ENCODE measurements at places on chromosomes 6 and 20.

DNA sequence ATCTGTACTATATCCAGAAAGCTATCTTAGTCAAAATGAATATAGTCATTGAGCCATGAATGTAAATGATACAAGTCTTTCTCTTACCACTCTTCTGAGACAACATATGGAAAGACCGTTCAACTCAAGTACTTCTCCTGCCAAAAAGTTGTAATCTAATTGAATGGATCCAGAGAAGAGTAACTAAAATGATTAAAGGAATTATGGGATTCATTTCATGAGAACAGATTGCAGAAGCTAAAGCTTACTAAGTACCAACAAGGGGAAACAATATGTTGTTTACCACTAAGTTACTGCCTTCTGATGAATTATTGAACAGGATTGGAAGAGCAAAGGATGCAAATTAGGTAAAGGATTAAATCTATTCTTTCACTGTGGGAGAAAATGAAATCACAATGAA, 2.0 kb upstream of the LGSN start:
- H3K4me3 ChIP-seq, result no peak overlapping the region
- H3K4me1 ChIP-seq, result no peaks in the 10 kb centered on the region
- no peaks in the 10 kb centered on the region for H3K27me3 ChIP-seq
- H3K36me3 ChIP-seq, result no peaks in the 10 kb centered on the region
- no peak for DNase-seq

- no peak for DNase-seq
- H3K36me3 ChIP-seq, result no peaks in the 10 kb centered on the region
- H3K27me3 ChIP-seq, result no peaks in the 10 kb centered on the region
- no peaks in the 10 kb centered on the region for H3K4me1 ChIP-seq
These were observed 384.7 kb upstream of the ID4 start for GRCh38 chr6:19452495-19452894.

- H3K4me3 ChIP-seq, result no peak overlapping the region
- no peak overlapping the region for H3K27ac ChIP-seq
- no peaks in the 10 kb centered on the region for H3K36me3 ChIP-seq
- DNase-seq, result no peak
- peaks cover 7% of the 10 kb centered on the region for H3K4me1 ChIP-seq
- peaks cover 5% of the 10 kb centered on the region for H3K27me3 ChIP-seq
These were observed 32.3 kb downstream of the GSTA3 start for GRCh38 chr6:52877168-52877567.

DNA sequence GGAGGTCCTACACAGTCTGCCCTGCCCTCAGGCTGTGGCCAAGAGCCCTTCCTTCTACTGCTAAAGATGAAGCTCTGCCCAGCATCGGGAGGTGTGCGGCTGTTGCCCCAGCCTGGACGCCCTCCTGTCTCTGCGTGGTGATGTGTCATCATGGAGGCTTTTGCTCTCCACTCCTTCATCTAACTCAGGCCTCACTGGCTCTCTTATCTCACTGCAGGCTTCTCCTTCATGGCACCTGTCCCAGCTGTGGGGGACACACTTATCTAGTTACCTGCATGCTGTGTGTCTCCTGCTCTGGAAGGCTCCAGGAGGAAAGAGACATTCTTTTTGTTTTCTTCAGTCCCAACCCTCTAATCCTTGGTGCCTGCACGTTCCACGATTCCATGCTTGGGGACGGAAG, 89.1 kb downstream of the PSMG4 start:
- H3K4me1 ChIP-seq, result no peaks in the 10 kb centered on the region
- no peaks in the 10 kb centered on the region for H3K36me3 ChIP-seq
- H3K27me3 ChIP-seq, result no peaks in the 10 kb centered on the region

DNA sequence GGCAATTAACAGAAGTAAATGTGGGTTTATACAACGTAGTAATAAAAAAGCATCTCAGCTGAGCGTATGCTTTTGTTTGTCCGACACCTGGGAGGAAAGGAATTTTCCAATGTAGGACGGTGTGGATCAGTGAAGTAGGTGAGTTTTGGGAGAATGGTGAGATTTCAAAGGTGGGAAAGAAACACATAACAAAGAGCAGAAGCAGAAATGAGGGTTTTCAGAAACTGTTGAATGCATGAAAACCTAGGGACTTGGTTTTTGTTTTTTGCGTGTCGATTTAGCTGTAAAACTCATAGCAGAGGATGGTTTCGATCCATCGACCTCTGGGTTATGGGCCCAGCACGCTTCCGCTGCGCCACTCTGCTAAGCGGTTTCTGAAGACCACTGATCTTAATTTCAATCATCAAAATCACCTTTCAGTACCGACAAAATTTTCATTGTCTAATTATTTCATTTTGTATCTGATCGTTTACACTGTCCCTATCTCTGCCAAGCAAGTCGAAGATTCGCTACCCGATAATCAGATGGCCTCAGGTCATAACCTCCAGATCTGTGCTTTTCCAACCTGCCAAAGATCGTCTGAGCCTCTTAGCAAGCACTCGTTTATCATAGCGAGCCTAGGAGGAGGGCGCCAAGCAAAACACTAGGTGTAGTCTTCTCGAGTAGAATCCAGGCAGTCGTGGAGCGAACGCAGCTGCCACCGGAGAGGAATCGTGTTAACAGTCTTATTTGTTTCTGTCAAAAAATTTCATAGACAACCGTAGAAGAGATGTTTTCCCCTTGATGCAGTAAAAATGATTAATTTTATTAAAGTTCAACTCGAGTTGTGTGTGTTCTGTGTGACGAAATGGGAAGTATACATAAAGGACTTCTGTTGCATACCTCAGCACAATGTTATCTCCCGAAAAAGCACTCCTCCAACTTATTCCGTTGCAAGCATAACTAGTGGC, 20.9 kb upstream of the POM121L2 start:
- peaks cover 14% of the 10 kb centered on the region for H3K4me1 ChIP-seq
- DNase-seq, result peak; percentile 26
- H3K36me3 ChIP-seq, result no peaks in the 10 kb centered on the region
- peak overlapping the region; percentile 65 for H3K4me3 ChIP-seq

- H3K36me3 ChIP-seq, result no peaks in the 10 kb centered on the region
- H3K27me3 ChIP-seq, result peaks cover 49% of the 10 kb centered on the region
- no peak for DNase-seq
- peaks cover 5% of the 10 kb centered on the region for H3K4me1 ChIP-seq
- no peak overlapping the region for H3K27ac ChIP-seq
- no peak overlapping the region for H3K4me3 ChIP-seq
These were observed 55.2 kb upstream of the RREB1 start for GRCh38 chr6:7052443-7053011.

DNA sequence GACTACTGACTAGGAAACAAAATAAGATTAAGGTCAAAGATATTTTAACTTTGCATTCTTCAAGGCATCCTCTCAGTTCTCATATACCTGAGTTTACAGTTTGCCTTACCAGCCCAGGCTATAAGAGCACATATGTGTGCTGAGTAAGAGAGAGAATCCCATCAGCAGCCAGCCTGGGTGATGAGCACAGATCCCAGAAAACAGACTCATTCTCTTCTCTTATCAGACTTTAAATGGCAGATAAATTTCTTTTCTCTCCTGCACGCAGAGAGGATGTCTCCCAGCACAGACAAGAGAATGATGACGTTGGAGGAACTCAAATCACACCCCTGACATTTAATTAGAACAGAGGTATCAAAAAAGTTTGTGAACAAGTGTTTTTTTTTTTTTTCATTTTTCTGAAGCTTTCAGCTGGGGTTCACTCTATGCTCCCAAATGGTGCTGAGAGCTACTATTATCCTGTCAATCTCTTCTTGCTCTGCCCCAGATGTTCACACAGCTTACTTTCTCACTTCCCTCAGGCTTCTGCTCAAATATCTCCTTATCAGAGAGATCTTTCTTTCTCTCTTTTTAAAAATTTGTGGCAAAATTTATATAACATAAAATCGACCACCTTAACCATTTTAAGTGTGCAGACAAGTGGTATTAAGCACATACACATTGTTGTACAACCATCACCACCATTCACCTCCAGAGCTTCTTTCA, 22.4 kb upstream of the HACE1 start:
- H3K4me3 ChIP-seq, result no peak overlapping the region
- H3K4me1 ChIP-seq, result no peaks in the 10 kb centered on the region
- peaks cover 3% of the 10 kb centered on the region for H3K27me3 ChIP-seq
- DNase-seq, result no peak
- no peaks in the 10 kb centered on the region for H3K36me3 ChIP-seq
- no peak overlapping the region for H3K27ac ChIP-seq

- H3K36me3 ChIP-seq, result no peaks in the 10 kb centered on the region
- H3K4me3 ChIP-seq, result no peak overlapping the region
- H3K4me1 ChIP-seq, result no peaks in the 10 kb centered on the region
These were observed 101.1 kb downstream of the SMLR1 start for GRCh38 chr6:130928158-130928912.

DNA sequence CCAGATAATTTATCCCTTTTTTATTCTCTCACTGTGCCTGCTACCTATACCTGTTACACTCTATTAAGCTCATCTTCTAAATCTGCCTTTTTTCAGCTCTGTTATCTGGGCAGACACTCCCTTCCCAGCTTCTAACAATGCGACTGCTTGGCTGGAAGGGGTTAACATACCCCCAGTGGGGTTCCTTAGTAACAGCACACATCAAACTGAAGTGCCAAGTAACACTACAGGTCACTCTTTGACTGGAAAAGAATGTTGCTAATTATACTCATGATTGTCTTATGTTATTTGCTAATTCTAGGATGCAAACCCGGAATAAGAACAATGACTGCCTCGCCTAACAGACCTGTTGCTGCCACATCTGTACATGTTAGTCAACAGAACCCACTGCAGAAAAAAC, 203.5 kb downstream of the EPM2A start:
- H3K27me3 ChIP-seq, result peaks cover 2% of the 10 kb centered on the region
- no peaks in the 10 kb centered on the region for H3K4me1 ChIP-seq
- no peaks in the 10 kb centered on the region for H3K36me3 ChIP-seq

DNA sequence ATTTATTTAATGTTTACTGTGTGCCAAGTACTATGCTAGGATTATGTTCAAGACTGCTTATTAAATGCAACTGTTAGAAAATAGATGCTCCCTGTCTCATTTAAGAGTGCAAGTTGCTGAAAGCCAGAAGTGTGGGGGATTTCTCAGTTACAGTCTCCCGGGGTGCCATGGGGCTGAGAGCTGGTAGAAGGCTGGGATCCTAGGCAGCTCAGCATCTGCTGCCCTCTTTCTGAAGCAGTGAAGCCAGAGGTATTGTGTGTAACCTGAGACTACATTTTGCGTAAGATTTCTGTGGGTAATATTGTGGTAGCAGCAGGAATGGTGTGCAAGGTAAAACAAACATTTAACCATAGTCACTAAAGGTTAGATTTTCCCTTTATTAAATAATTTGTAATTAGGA, 120.6 kb downstream of the AKAP7 start:
- H3K4me1 ChIP-seq, result peaks cover 13% of the 10 kb centered on the region
- peaks cover 8% of the 10 kb centered on the region for H3K36me3 ChIP-seq
- H3K27me3 ChIP-seq, result no peaks in the 10 kb centered on the region
- no peak overlapping the region for H3K4me3 ChIP-seq
- DNase-seq, result no peak

DNA sequence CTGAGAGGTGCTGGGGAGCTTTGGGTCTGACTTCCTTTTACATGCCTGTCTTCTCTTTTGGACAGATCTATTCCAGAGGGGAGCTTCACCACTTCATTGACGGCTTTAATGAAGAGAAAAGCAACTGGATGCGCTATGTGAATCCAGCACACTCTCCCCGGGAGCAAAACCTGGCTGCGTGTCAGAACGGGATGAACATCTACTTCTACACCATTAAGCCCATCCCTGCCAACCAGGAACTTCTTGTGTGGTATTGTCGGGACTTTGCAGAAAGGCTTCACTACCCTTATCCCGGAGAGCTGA, 13.1 kb downstream of the PRDM1 start:
- peaks cover 74% of the 10 kb centered on the region for H3K36me3 ChIP-seq
- H3K27me3 ChIP-seq, result no peaks in the 10 kb centered on the region
- DNase-seq, result no peak
- H3K4me3 ChIP-seq, result peak overlapping the region; percentile 84

- H3K36me3 ChIP-seq, result peaks cover 20% of the 10 kb centered on the region
- DNase-seq, result no peak
- no peak overlapping the region for H3K27ac ChIP-seq
- no peak overlapping the region for H3K4me3 ChIP-seq
- peaks cover 8% of the 10 kb centered on the region for H3K4me1 ChIP-seq
These were observed 83.6 kb downstream of the SCAND1 start for GRCh38 chr20:35870541-35871258.

- H3K27me3 ChIP-seq, result no peaks in the 10 kb centered on the region
- H3K36me3 ChIP-seq, result peaks cover 64% of the 10 kb centered on the region
- H3K4me1 ChIP-seq, result peaks cover 88% of the 10 kb centered on the region
- peak overlapping the region; percentile 92 for H3K27ac ChIP-seq
- peak overlapping the region; percentile 72 for H3K4me3 ChIP-seq
These were observed 15.4 kb downstream of the EZR start for GRCh38 chr6:158803733-158804143.

DNA sequence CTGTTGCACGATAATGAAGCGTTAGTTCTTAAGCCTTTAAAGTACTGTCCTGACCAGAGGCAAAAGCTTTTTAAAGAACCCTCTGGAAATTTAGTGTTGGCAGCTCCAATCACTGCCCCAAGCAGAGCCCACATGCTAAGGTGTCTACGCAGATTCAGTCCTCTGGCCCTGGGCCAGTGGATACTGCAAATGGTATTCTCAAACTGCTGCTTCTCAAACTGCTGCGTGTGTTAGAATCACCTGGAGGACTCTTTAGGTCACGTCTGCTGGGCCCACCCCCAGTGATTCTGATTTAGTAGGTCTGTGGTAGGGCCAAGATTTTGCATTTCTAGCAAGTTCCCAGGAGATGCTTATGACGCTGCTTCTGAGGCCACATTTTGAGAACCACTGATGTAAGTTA, 96.0 kb upstream of the CCDC28A start:
- no peak overlapping the region for H3K27ac ChIP-seq
- no peak overlapping the region for H3K4me3 ChIP-seq
- no peak for DNase-seq
- H3K4me1 ChIP-seq, result no peaks in the 10 kb centered on the region
- no peaks in the 10 kb centered on the region for H3K36me3 ChIP-seq

DNA sequence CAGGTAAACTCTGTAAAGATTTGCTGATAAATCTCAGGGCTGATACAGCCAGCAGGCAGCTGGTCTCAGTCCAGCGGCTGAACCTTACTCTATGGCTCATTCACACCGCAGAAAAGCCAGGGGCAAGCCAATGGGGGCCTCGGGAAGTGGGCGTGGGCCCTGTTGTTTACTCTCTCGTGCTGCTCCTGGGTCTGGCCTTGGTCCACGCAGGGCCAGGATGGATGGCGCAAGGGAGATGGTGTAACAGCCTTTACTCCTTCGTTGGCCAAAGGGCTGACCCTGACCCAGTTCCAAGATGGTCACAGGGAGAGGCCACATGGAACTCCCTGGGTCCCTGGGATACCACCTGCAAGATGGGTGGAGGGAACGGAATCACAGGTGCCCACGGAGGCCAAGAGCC, 16.2 kb downstream of the KCNK17 start:
- no peak overlapping the region for H3K27ac ChIP-seq
- no peak for DNase-seq
- H3K4me1 ChIP-seq, result peaks cover 7% of the 10 kb centered on the region
- H3K4me3 ChIP-seq, result no peak overlapping the region

Data from activated CD4-positive, alpha-beta T cell treated with anti-CD3 and anti-CD28 coated beads, Interleukin-2, amount 10 ng/mL, durations not matched to agents 7 days and 5 days (primary cell).